Stimulated activated effector memory CD8-positive, alpha-beta T cell treated with anti-CD3 and anti-CD28 coated beads, Interleukin-12 subunit alpha, Interleukin-12 subunit beta, amount 100 ng/mL, for 72 hours (primary cell): ENCODE measurements at places on chromosomes 11 and 22.

- no peak for DNase-seq
Measured at GRCh38 chr11:79932612-79933011, 491.8 kb upstream of the TENM4 start.

- no peak for DNase-seq
Measured at GRCh38 chr22:21991304-21991596, 8.7 kb upstream of the TOP3B start.

GRCh38 chr22:49206281-49206680 is 621.4 kb downstream of the BRD1 start:
- no peak for DNase-seq

DNA sequence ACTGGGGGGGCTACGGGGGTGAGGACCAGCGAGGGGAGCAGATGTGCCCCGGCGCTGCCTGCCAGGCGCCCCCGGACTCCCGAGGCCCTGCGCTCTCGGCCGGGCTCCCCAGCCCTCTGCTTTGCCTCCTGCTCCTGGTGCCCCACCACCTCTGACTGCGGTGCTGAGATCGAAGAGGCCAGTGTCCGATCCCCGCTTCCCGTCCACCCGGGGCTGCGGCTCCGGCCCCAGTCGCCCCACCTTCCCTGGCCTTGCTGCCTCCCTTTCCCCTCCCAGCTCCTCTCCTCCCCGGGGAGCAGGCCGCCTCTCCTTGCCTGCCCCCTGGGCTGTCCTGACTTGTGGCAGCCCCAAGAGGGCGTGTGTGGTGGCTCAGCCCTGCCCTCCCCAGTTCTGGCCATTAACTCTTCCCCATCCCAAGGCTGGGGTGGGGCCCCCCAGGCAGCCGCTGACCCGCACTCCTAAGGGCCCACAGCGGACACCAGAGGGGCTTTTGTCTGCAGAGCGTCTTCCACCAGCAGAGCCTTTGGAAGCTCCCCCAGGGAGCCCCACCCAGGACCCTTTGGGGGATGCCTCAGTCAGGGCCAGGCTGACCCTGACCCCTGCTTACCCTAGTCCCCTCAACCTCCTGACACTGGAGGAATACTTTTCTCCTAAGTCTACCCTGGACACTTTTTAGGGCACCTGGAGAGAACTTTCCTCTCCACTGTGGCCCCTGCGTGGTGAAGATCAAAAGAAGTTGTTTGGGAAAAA is 16.6 kb downstream of the RTN4RL2 start:
- no peak for DNase-seq

GRCh38 chr11:64186492-64187165 is 658 bp downstream of the STIP1 start:
- no peak for DNase-seq

GRCh38 chr22:26800858-26801257 is 143.5 kb downstream of the MIAT start:
- no peak for DNase-seq

- no peak for DNase-seq
Measured at GRCh38 chr11:128893578-128894285, 2.6 kb downstream of the KCNJ5 start.

DNA sequence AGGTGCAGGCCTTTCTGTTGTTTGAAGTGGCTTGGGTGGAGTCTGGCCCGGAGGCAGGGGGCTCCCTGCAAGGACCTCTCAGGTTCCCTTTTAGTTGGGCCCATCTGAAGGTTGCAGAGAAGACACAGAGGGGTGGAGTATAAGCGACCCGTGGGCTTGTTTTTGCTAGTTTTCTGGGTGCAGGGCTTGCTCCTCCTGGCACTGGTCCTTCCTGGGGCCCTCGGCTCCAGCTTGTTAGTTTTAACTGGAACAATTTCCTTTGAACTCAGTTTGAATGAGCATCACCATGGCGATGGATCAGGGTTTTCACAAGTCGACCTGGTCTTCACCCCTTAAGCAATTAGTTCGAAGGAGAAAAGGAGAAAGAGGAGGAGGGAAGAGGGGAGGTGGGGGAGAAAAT is 28.5 kb upstream of the OAF start:
- no peak for DNase-seq

- no peak for DNase-seq
Measured at GRCh38 chr22:18012531-18012930, 11.8 kb downstream of the MICAL3 start.

DNA sequence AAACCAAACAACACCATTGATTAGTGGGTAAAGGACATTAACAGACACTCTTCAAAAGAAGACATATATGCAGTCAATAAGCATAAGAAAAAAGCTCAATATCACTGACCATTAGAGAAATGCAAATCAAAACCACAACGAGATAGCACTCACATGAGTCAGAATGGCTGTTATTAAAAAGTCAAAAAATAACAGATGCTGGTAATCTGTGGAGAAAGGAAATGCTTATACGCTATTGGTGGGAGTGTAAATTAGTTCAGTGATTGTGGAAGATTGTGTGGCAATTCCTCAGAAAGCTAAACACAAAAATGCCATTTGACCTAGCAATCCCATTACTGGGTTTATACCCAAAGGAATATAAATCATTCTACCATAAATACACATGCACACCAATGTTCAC is 182.6 kb downstream of the TRPC6 start:
- no peak for DNase-seq

- DNase-seq = peak; percentile 44
Measured at GRCh38 chr11:4183410-4184057, 88.9 kb downstream of the RRM1 start.

GRCh38 chr11:61654397-61654829 is 25.8 kb upstream of the DAGLA start:
- no peak for DNase-seq

GRCh38 chr22:28716686-28717085 is 24.9 kb downstream of the CHEK2 start:
- DNase-seq = no peak

GRCh38 chr11:123111465-123111864 is 49.5 kb upstream of the HSPA8 start:
- no peak for DNase-seq

DNA sequence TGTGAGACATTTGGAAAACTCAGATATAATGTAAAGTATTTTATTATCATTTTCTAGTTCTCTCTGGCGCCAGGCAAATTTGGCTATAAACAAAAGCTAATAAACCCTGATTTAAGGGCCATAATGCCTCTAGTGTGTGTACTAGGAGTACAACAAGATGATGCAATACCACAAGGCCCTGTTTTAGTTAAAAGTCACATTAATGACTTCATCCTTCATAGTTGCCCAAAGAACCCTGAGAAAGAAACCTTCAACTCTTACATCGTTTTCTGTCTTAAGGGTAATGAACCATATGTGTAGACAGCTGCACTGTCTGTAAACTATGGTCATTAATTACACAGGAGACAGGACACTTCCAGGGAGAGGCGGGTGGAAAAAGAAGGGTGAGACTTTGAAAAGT is 538.4 kb downstream of the FAM181B start:
- DNase-seq = no peak

DNA sequence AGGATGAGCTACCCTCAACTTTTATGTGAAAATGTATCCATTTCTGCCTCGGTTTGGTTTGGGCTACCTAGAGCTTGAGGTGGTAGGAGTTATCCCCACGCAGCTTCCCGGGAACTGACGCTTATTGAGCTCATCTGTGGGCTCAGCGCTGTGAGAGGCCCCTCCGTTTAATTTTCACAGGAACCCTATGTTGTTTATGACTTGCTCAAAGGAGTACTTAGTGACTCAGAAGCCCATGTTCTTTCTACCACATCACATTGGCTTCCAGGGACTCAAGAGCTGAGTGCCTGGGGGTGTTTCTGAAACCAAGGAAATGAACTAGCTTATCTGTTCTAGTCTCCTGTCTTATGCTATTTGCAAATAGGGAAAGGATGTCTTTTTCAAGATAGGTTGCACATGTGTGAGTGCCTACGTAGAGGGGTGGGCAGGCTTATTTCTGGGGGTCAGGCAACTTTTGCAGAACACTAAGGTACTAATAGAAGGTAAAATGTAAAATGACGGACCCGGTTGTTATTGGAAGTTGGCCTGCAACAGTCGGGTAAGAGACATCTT is 40.5 kb downstream of the MICAL2 start:
- peak; percentile 24 for DNase-seq

GRCh38 chr11:47616726-47617416 is 22.7 kb upstream of the C1QTNF4 start:
- no peak for DNase-seq
